Muscle of back (tissue), 13 donors: ENCODE measurements at places on chromosomes 11 and 22.

GRCh38 chr11:116826751-116827431 lies 2.8 kb upstream of the APOC3 start:
- no peak for DNase-seq

DNA sequence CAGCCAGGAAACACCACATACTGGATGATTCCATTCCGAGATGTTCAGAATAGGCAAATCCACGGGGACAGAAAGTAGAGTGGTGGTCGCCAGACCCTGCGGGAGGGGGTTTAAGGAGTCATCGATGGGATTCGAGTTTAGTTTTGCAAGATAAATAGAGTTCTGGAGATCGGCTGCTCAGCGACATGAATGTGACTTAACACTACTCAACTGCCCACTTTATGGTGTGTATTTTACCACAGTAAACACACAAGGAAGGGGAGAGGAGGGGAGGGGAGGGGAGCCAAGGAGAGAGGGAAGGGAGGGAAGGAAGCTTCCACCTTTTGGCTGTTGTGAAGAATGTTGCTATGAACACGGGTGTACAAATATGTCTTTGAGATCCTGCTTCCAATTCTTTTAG lies 10.4 kb upstream of the ARHGAP8 start:
- DNase-seq: no peak

GRCh38 chr11:62143727-62144126 lies 19.9 kb downstream of the INCENP start:
- no peak for DNase-seq

- peak; percentile 47 for DNase-seq
These were observed at the start of gene GLB1L3 for GRCh38 chr11:134275534-134276395. Gene GLB1L3 (plus strand): TSS chr11:134276379. CDS start chr11:134276741, 362 bp downstream.

DNA sequence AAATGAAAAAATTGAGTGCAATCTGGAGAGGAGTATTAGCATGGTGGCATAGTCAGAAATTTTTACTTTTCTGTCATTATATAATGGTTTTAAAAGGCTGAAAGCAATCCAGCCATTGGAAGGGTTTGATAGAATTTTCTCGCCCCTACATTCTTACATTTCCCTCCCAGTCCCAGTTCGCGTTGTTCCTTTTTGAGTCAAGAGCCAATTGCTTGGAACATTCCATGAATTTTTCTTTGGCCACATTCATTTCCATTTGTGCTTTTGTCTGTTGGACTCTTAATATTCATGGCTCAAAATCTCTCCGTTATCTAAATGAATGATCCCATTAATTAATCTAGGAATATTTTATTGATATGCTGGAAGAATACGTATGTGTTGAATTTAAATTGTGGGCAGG lies 66.0 kb downstream of the GRK3 start:
- no peak for DNase-seq

- DNase-seq: no peak
These were observed 67.0 kb upstream of the RASSF10 start for GRCh38 chr11:12942157-12942556.

DNA sequence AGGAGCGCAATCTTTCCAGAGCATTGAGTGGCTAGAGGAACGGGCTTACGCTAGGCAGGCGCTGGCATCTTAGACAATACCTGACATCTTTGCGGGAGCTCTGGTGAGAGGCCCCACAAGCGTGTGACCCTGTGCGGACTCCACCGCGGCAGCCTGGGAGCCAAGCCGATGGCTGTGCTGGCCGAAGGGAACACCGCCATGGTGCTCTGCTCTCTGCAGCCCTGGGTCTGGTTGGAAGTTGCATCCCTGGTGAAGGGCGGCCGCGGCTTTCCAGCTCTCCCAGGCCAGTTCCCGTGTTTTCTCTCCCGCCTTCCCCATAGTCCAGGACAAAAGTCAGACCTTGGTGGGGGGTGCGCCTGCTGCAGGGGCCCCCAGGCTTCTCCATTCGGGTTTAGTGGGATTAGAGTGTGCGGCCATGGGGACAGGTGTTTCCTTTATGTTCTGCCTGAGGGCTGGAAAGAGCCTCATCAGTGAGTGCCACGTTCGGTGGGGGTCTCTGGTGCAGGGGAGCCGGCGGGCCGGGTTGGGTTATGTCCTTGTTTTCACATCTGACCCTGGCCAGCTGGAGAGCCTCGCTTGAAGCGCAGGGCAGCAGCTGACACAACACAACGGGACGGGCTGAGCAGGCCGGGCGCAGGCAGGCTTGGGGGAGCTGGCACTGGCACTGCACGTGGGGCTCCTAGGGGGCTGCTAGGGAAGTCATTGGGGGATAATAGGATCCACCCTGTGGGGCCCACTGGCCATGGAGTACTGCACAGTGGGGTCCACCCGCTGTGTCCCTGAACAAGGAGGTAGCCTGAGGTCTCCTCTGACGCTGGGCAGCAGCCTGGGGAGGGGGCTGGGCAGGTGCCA lies 94.8 kb downstream of the KCNQ1 start:
- DNase-seq: no peak

GRCh38 chr11:78641541-78641940 lies 66.9 kb upstream of the NARS2 start:
- no peak for DNase-seq
